Brain (organoid and tissue), 16 donors: ENCODE measurements at places on chromosomes 7 and 10. TPM values are rescaled to one million over a fixed set of nuclear protein-coding genes. Genes with fewer than 3 reads are reported as not detected.

Gene SH2D4B
- polyA plus RNA-seq, result not detected

DNA sequence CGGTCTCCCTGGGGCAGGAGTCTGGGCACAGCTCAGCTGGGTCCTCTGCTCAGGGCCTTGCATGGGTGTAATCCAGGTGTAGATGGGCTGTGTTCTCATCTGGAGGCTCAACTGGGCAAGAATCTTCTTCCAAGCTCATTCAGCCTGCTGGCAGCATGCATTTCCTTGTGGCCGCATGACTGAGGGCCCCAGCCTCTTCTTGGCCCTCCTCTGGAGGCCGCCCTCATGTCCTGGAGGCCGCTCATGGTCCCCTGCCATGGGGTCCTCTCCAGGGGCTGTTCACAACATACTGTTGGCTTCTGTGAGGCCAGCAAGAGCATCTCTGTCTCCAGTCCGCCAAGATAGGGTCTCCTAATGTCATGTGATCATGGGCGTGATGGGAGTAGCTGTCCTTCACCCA, 437.5 kb upstream of the FOXK1 start:
- DNase-seq, result no peak

- no peak for DNase-seq
Measured at GRCh38 chr10:37839243-37839642, 18.2 kb downstream of the ZNF248 start.

- DNase-seq, result no peak
Measured at GRCh38 chr7:37255327-37255944, 193.2 kb downstream of the ELMO1 start.

- no peak for DNase-seq
Measured at GRCh38 chr7:17986851-17987250, 40.8 kb downstream of the PRPS1L1 start.

Gene ACADSB
- 3.1 TPM for polyA plus RNA-seq

- peak; percentile 96 for DNase-seq
Measured at GRCh38 chr7:150988230-150989226, 2.3 kb upstream of the NOS3 start.

DNA sequence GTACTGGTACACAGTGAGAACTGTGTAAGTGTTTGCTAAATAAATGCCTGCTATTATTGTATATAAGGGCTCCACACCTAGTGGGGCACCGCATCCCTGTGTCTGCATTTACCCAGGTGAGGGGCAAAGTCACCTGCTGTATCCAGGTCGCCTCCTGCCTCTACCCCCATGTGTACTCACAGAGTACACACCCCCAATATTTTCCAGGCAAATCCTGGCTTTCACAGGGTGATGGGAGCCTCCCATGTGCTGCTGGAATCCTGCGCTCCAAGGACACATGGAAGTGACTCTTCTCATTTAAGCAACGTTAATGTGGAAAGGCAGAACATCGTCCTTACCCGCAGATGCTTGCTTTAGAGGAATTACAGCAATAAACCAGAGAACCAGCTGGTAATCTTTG, 48.2 kb downstream of the ARHGAP22 start:
- DNase-seq, result no peak

GRCh38 chr7:80134536-80135308, at the start of gene GNAI1:
GNAI1 (plus strand) TSS chr7:80134831; CDS start chr7:80135161, 330 bp downstream.
- peak; percentile 89 for DNase-seq

- no peak for DNase-seq
Measured at GRCh38 chr10:11325817-11326216, 285.6 kb downstream of the USP6NL start.

Gene PPP1R9A
- 3.8 TPM for polyA plus RNA-seq

- no peak for DNase-seq
Measured at GRCh38 chr10:44500451-44500850, 115.6 kb upstream of the CXCL12 start.

GRCh38 chr10:114172216-114172615, 1.8 kb downstream of the CCDC186 start:
- DNase-seq, result peak; percentile 19

GRCh38 chr10:112792487-112793201, 157.4 kb upstream of the TCF7L2 start:
- DNase-seq, result peak; percentile 62

DNA sequence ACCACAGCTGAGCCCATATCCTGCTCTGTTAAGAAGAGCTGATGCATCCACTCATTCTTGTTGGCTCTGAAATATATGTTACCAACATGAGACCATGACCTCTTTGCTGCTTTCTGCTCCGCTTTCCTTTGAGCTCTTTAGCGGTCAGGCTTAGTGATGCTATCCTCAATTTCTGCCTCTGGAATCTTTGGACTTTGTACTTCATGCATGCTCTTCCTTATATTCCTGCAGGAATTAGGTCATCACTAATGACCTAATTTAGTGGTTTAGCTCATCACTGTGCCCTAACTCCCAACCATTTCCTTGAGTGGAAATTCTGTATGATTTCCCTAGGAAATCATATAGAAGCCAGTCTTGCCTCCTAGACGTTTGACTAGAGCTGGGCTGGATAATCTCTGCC, 119.5 kb downstream of the AOAH start:
- DNase-seq, result no peak
